ENCODE measurements at places on chromosomes 3 and 15.

DNA sequence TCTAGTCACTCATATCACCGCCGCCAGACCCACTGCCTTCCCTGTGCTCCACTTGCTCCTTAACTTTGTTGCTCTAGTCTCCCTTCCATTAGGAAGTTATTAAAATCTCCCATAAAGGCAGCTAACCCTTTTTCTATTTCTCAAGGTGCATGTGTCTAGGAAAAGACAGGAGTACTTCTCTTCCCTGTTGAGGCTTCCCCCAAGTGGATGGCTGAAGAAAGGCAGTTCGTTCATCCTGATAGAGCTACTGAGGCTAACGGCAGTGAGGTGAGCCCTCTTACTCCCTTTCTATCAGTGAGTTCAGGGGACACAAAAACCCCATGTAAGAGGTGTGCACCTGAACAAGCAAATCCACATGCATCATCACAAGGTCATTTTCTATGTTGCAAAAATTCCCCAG is 397.8 kb downstream of the IGSF11 start:
- DNase-seq: no peak

GRCh38 chr3:4355401-4356219 is 52.4 kb downstream of the SETMAR start:
- no peak for DNase-seq

DNA sequence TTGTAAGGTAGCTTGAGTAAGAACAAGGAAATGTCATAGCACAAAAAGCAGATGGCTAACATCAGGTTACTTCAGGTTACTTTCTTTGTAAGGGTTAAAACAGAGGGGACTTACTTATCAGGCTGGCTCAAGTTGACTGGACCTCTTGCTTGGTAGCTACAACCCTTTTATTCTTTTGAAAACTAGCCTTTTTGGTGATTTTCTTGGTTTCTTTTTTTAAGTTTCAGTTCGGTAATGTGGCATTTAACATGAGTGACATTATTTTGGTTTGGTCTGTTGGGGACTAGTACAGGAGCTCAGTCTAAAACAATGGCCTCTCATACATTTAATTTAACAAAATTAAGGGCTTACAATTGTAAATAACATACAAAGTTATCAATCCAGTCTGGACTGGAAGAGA is 621.4 kb downstream of the OTOL1 start:
- DNase-seq: no peak

DNA sequence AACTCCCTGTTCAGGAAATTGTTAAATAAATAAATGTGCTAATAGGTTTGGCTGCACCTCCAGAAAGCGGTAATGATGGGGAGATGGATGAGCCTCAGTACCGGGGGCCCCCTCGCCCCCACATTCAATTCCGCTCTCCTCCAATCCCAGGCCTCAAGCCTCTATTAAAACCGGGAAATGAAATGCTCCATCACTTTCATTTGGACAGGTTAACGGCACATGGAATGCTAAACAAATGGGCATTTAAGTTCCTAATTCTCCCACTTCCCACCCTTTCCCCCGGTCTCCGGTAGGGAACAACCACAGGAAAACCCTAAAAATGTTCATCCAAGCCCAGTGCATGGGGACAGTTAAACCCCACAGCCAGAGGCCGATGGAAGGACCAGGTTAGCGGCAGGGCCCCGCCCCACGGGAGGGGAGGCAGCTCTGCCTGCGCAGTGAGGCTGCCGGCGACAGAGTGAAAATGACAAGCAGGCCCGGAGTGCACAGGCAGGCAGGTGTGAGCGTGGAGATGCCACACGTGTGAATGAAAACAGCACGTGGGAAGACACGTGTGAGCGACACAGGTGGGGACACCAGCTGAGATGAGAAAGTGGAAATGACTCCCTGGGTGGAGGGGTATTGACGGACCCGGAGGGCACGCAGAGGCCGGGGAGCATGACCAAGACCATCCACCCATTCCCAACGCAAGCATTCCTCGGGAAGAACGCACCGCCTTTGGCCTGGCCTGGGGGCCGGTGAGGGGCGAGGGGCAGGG is 28.1 kb downstream of the RNU5B-1 start:
- no peak for DNase-seq

GRCh38 chr3:186287711-186288110 is 74.3 kb downstream of the DGKG start:
- DNase-seq: no peak

Data from occipital lobe (tissue), 3 donors.